ENCODE measurements at places on chromosomes 6 and 20.

DNA sequence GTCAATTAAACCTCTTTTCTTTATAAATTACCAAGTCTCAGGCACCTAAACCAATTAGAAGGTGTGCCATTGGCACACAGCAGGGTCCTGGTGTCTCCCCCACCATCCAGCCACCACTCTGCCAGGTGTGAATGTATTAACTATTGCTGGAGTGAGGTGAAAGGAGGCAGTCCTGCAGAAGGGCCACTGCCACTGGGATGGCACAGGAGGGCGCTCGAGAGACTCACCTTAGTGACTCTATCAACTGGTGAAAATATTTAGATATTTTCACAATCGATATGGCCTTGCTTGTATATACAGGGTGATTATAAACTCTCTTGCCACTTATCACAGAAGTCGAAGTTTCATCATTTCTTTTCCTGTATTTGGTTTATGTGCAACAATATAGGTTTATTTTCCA lies 145.6 kb upstream of the ESR1 start:
- no peak for DNase-seq

DNA sequence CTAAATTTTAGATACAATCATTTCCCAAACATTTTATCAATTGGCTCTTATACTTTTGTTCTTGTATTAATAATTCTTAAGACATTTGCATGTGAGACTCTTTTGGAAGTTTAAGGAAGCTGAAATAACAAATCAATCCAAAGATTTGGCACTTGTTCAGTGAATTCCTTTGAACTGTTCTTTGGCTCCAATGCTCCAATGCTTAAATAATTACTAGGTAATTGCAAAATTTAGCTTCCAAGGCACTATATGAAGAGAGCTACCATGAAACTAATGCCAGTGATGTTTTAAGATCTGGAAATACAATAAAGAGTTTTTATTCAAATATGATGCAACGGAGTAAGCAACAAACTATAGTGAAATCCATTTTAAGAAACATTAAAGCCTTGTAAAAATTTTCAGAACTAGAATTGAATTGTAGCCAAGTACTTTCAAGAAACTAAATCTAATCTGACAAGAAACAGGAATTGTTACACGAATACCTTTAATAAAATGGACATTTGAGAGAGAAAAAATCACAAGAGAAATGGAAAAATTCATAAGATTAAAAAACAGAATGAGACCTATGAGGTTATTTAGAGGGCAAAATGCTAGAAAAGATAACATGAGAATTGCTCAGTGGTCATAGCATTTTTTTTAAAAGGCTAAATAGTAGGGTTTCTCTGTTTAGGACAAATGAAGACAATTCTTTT lies 43.6 kb upstream of the SMLR1 start:
- DNase-seq = no peak

DNA sequence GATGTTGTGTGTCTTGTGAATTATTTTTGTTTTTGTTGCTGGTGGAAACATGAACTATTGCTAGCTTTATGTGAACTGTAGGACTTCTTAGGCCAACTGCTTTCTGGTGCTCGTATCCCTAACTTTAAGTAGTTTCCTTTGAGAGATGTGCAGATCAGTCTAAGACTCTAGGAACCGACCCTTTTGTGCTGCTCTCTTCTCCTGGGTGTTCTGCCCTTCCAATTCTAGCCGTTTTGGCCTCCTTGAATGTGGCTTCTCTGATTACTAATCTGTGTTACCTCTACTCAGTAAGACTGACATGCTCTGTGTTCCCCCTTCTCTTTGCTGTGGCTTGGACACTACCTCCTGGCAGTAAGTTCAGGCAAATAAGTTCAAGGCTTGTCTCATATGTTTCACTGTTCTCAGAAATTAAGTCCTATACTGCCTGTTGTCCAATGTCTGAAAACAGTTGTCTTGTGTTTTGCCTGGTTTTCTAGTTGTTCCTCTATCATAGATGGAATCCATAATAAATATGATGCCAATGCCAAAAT lies 58.0 kb downstream of the FOXO3 start:
- no peak for DNase-seq

DNA sequence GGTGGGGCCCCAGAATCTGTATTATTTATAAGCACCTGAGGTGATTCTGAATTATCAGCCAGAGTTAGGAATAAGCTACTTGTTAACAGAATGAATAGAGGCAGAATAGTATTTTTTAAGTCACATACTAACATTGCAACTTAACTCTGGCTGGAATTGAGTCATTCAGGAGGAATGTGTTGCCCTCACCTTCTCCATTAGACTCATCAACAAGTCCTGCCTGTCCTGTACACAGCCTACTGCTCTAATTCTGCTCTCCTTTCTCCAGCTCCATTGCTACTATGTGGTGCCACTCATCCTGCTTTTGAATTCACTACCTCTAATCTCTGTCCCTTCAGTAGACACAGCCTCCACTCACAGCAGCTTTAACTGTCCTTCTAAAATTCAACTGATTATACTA lies 669.4 kb downstream of the DHX35 start:
- no peak for DNase-seq

DNA sequence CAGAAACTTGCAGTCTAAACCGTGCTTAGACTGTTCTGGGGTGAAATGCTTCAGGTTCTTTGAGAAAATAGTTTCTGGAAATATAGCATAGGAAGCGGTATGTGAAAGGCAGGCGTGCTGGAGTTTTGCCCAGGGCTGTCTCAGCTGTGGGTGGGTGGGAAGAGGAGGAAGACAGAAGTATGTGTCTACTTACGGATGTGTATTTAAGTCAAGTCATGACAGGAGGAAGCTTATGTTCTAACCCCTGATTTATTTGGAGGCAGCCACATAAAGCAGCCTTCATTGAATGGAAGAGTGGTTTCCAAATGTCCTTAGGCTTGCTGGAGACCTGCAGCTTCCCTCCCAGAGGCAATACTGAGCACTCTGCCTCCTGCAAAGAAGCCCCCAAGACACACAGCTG lies 345.8 kb upstream of the PRND start:
- no peak for DNase-seq

- no peak for DNase-seq
Measured at GRCh38 chr6:116556814-116557415, 3.4 kb downstream of the CALHM4 start.

DNA sequence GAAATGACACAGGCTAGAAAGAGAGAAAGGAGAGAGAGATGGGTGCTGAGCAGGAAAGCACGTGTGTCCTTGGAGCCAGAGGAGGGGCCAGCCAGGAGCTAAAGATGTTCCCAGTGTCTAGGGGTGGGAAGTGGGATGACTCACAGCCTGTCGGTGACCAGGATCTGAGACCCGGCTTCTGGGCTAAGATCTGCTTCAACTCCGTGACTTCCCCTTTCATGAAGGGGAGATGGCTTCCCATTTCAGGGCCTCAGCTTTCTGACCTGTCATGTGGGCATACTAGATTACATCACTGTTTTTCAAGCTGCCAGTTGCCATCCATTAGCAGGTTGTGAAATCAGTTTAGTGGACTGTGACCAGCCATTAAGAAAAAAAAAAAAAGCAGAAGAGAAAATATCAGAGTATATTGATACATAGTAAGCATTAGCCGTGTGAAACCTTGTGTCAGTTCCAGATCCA lies 5.4 kb downstream of the TGM3 start:
- no peak for DNase-seq

Measured in stimulated activated CD8-positive, alpha-beta memory T cell treated with anti-CD3 and anti-CD28 coated beads, Interleukin-7, amount 100 ng/mL, for 1 hour (primary cell).